Brain pericyte (primary cell): ENCODE measurements at places on chromosomes 1 and 21.

DNA sequence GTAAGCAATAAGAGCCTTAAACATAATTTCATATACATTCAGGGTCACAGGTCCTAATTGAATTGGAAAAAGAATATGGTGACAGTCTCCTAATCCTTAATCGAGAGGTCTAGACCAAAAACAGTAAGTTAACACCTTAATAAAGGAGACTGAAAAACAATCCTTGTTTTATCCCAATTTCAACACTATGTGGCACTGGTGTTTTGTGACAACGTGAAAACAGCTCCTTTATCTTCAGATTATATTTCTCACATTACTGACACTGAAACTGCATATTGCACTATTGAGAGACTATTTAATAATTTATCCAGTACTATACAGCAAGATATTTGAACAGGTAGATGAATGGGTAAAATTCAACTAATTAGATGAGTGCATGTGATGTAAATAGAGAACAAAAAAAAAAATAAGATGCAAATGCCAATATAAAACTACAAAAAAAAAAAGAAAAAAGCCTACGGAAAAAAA lies 34.1 kb downstream of the TP53BP2 start:
- no peak for DNase-seq

GRCh38 chr1:20383631-20384030 lies 93.0 kb downstream of the VWA5B1 start:
- no peak for DNase-seq

DNA sequence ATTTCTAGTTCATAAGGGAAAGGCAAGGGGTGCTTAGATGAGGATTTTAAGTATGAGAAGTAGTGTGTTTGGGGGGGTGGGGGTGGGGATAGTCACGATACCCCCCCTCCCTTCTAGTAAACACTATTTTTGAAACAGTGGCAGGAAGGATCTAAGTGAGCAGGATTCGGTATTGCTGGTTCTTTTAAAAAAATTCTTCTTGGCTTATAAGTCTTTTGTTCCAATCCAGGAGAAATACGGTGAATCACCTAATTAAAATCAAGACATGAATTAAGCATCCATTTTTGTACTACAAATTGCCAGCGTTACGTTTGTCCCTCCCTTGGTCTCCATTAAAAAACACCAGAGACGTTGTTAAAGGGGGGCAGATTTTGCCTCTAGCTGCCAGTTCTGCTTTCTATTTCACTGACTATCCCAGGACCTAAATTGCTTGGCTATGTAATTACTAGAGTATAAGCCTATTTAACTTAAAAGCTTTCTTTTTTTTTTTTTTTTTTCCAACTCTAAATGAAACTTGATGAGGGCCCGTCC lies 911 bp downstream of the LMO4 start:
- no peak for DNase-seq

DNA sequence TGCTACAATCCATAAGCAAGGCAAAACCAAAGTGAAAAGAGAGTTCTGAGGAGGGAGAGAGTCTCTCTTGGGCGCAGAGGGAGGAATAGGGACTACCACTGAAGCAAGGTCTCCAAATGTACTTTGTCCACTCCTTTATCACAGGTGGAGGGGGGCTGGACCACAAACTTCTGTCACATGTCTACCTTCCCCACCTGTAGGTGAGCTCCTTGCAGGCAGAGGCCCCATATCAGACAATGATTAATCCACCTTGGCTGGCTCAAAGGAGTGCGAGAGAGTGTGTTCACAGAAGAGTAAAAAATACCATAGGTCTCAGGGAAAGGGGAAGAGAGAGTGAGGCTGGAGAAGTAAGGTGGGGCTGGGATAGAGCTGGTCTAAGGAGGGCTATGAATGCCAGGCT lies 4.5 kb downstream of the BEND5 start:
- no peak for DNase-seq

DNA sequence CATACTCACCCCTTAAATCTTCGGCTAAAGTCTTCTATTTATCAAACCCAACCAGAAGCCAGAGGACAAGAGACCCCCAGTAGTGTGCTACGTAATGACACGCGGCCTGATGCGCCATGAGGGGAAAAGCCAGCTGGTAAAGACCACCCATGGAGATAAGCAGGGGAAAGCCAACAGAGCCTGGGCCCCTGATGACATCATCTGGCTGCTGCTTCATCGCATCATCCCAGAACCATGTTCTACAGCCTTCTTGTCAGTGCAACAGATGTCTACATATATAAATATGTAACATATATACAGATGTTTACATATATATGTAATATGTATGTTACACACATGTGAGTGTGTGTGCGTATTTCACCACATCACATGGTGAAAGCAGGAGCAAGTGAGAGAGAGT lies 81.7 kb upstream of the VANGL1 start:
- no peak for DNase-seq

DNA sequence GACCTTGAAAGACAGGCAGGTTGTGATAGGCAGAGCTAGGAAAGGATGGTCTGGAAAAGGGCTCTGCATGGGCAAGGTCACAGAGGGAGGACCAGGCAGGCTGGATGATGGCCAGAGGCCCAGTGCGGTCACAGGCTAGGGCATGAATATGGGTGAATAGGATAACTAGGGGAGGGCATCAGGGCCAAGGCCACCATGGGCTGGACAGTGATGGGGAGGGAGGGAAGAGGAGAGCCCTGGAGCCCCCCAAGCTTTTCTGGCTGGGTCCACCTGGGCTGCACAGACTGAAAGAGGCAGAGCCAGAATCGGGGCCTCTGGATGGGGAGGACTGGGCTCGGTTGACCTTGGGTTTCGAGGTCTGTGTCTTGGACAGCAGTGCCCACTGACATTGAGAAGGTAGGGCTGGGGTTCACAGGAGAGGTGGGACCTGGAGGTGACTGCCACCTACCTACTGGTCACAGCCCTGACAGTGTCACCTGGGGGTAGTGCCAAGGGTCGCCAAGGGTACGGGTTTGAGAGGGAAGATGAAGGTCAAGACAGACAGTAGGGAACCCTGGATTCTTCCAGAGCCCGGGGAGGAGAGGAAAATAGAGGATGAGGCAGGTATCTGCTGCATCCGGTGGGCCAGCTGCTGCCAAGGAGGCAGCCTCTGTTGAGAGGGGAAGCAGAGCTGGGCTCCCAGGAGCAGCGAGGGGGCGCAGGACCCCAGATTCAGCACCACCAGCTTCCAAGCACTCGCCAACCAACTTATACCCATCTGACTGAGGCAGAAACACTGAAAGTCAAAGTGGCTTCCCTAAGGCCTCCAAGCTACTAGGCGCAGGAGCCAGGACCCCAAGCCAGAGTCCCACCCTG lies 6.1 kb upstream of the NPHP4 start:
- no peak for DNase-seq

DNA sequence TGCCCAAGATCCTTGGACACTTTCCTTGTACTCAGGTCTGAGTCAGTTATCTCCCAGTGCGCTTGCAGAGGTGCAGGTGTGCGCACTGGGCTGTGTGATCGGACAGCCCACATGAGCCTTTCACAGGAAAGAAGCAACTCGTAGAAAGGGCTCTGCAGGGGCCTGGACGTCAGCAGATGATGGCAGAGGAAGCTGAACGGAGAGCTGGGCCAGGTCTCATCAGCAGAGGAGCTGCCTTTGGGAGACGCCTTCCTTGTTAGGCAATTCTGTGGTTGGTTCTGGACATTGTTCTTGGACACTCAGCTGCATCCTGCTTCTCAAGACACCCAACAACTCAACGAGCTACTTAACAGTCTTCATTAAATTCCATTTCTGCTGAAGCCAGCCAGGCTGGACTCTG lies 7.5 kb upstream of the PROK1 start:
- DNase-seq = no peak

DNA sequence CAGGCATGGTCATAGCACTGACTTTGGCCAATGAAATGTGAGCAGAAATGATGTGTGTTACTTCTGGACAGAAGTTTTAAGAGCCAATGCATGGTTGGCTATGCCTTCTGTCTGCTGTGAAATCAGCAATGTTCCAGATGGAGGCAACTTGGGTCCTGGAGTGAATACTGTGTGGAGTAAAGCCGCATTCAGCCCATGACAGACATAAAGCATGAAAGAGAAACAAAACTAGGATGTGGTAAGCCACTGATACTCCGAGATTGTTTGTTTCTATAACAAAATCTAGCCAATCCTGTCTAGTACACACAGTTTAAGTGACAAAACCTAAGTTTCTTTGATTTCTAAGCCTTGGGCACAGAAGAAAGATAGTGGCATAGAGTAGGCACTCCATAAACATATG lies 47.1 kb upstream of the ARHGAP29 start:
- DNase-seq = no peak

DNA sequence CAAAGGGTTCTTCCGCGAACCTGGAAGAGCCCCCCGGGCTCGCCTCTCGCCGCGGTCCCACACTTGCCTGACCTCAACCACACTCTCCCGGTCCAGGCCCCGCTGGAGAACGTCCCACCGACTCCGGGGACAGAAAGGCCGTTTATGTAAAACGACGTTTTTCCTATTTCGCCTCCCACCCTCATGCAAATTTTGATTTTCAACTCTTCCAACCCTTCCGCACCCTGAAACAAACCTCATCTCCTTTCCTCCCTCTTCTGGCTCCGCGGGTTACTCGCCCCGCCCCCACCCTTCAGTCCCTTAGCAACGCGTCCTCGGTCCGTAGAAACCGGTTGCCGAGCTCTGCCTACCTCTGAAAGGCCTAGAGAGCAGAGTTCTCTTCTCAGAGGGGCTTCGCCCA lies at the start of gene C1orf141:
Gene C1orf141, minus strand, starts transcription at position 276 of the 400 bp plus-strand sequence. CDS start 7,730 bp downstream, outside the sequence.
- DNase-seq = no peak

GRCh38 chr1:116494353-116494692 lies 76.5 kb downstream of the CD58 start:
- no peak for DNase-seq
